ENCODE measurements at places on chromosomes 16 and 17.

- DNase-seq = no peak
- peaks cover 6% of the 10 kb centered on the region for H3K36me3 ChIP-seq
- H3K27ac ChIP-seq = no peak overlapping the region
- no peaks in the 10 kb centered on the region for H3K4me1 ChIP-seq
- no peaks in the 10 kb centered on the region for H3K27me3 ChIP-seq
- H3K4me3 ChIP-seq = no peak overlapping the region
These were observed 8.4 kb downstream of the HSDL1 start for GRCh38 chr16:84136331-84137125.

DNA sequence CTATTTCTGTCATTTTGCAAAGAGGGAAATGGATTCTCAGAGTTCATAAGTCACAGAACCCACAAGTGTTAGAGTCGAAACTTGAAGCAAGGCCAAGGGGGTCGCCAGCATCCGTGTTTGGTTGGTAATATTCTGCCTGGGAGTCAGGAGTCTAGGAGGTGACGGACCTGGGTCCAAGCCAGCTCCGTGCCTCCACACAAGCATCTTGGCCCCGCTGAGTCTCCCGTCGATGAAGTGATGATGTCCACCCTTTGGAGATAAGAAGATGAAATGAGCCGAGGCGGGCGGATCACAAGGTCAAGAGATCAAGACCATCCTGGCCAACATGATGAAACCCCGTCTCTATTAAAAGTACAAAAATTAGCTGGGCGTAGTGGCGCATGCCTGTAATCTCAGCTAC, 53.2 kb upstream of the TNRC6C start:
- H3K36me3 ChIP-seq = no peaks in the 10 kb centered on the region
- H3K27ac ChIP-seq = no peak overlapping the region
- H3K27me3 ChIP-seq = no peaks in the 10 kb centered on the region
- no peak for DNase-seq
- no peak overlapping the region for H3K4me3 ChIP-seq

DNA sequence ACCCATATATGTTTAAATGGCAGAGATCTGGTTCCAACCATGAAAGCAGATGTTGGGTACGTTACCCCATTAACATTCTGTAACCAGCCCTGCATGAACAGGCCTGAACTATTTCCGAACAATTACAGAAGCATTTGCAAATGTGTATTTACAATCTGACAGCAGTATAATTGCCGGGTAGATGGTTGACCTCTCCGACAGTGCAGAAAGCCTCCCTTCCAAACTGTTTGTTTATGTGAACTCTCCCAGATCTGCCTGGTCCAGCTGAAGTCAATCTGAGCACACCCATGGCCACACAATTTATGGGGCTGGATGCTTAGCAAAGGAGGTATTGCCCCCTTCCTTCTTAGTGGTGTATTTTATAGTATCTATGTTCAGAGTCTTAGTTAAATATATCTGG, 21.8 kb downstream of the NUDT7 start:
- no peak overlapping the region for H3K27ac ChIP-seq
- no peak for DNase-seq
- H3K27me3 ChIP-seq = no peaks in the 10 kb centered on the region
- no peaks in the 10 kb centered on the region for H3K36me3 ChIP-seq

DNA sequence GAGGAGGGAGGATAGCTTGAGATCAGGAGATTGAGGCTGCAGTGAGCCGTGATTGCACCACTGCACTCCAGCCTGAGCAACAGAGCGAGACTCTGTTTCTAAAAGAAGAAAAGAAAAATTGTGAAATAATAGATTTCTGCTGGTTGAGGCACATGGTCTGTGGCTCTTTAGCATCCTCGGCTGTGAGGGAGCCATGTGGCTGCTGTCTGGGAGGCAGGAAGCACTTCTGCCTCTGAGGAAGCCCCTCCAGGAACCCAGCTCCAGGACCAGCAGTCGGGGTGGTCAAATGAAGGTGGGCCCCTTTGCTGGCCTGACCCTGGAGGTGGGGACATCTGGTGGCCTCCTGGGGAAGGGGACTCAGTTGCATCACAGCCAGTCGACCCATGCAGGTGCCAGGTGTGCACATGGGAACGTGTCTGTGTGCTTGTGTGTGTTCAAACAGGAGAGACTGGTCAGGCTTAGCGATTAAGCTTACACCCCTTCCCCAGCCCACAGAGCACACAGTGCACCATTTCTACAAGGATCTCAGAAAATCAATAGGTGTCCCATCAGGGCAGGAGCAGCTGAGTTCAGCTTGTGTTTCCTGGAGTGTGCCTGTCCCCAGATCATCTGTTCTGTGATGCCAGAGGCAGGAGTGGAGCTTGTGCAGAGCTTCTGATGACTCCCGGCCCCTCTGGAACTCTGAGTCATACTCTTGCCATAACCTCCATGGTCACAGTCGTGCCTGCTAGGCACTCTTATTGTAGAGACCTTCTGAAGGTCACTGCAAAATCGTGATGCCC, 24.3 kb upstream of the MGAT5B start:
- H3K4me1 ChIP-seq = no peaks in the 10 kb centered on the region
- peaks cover 26% of the 10 kb centered on the region for H3K27me3 ChIP-seq
- DNase-seq = no peak

DNA sequence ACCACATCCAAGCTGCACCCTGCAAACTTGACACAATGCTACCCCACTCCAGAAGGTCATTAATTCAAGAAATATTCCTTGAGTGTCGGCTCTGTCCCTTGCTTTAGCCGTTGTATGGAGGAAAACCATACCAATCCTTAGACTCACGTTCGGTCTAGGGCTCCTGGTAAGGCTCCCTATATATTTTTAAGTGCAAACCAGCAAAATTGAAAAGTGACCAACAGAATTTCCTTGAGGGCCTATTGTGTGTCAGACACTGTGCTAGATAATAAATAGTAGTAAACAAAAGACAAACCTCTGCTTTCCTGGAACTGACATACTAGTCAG, 390 bp upstream of the BBS2 start:
- H3K36me3 ChIP-seq = no peaks in the 10 kb centered on the region
- H3K27ac ChIP-seq = peak overlapping the region; percentile 76
- peak overlapping the region; percentile 96 for H3K4me3 ChIP-seq
- no peaks in the 10 kb centered on the region for H3K27me3 ChIP-seq

GRCh38 chr17:37527249-37527851, 37.7 kb downstream of the DUSP14 start:
- no peak overlapping the region for H3K27ac ChIP-seq
- peaks cover 98% of the 10 kb centered on the region for H3K36me3 ChIP-seq
- no peak overlapping the region for H3K4me3 ChIP-seq

DNA sequence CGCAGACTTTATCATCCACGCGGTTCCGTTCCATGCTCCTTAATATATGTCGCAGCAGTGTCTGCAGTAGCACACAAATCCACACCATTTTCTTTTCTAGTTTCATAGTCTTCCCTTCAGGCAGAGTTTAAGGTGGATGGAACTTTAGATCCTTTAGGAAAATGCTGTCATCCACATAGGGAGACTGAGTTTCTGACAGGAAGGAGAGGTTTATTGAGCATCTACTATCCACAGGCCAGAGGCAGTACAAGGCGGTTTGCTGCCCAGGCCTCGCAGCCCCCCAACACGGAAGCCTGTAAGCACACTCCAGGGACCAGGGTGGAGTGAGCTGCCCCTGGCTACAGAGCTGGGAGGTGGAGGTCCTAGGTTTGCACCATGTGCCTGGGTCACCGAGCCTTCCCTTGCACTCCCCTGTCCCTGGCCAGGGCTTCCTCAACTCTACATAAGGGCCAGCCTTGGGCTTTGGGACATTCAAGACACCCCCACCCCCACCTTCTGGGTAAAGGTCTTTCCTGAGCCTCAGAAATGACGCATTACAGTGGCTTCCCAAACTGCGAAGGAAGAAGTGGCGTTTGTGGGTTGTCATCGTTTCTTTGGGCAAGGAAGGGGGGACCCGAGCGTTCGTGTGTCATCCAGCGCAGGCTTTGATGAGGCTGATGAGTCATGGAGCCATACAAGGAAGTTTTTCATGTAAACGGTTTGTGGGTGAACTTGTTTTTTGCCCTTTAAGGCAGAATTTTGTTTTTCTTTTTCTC, 146.5 kb upstream of the PLCG2 start:
- peak overlapping the region; percentile 65 for H3K27ac ChIP-seq
- H3K4me3 ChIP-seq = no peak overlapping the region
- DNase-seq = peak; percentile 92

DNA sequence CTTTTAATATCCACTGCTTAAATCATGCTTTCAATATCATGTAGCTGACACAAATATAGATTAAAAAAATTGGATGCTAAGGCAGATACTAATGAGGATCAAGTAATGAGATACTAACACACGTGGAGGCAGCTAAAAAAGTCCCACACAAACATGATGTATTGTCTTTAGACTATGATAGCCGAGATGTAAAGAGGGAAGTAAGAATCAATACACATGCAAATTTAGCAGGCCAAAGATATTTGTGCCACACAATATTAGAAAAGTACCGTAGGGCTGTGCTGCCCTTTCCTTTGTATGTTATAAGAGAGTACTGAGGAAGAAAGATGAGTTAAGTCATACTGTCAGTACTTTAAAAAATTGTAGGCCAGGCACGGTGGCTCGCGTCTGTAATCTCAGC, 51.4 kb upstream of the STAC2 start:
- H3K4me1 ChIP-seq = no peaks in the 10 kb centered on the region
- no peaks in the 10 kb centered on the region for H3K27me3 ChIP-seq
- H3K4me3 ChIP-seq = no peak overlapping the region
- DNase-seq = no peak

DNA sequence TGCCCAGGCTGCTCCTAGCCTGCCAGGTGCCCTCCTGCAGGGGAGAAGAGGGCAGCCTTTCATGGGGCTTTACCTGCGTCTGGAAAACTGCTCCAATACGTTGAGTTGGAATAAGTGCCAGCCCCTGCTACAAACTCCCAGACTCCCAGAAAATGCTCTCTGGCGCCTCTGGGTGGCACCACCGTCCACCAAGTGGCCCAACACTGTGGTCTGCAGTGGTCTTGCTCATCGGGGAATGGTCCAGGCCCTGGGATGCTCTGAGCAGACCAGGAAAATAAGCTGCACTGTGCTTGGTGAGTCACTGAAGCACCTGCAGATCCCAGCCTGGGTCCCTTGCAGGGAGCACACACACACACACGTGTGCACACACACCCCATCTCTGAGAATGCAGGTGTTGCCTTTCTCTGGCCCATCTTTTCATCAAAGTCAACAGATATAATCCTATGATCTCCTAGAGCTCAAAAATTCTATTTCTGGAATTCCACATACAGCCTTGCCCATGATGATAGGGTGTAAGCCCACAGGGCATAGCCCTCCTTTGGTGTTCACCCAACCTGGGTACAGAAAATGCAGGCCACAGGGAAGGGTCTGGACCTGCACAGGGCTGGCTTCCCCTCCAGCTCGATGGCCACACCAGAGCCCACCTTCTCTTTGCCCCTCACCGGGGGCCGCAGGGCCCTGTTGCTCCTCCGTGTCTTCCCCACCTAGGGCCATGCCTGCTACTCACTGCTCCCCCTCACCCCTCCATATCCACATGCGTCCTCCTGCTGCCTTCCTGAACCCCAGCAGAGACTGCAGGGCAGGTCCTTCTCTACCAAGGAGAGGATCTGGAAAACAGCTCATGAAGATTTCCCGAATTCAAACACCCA, 20.5 kb downstream of the CDIP1 start:
- no peaks in the 10 kb centered on the region for H3K36me3 ChIP-seq
- no peak overlapping the region for H3K27ac ChIP-seq
- H3K27me3 ChIP-seq = no peaks in the 10 kb centered on the region

GRCh38 chr16:52466994-52467393, 79.9 kb downstream of the TOX3 start:
- no peaks in the 10 kb centered on the region for H3K4me1 ChIP-seq
- no peaks in the 10 kb centered on the region for H3K36me3 ChIP-seq
- no peak for DNase-seq
- no peaks in the 10 kb centered on the region for H3K27me3 ChIP-seq
- no peak overlapping the region for H3K27ac ChIP-seq

- H3K4me1 ChIP-seq = peaks cover 8% of the 10 kb centered on the region
- no peak for DNase-seq
- no peak overlapping the region for H3K27ac ChIP-seq
- no peak overlapping the region for H3K4me3 ChIP-seq
These were observed 61.3 kb upstream of the SDK2 start for GRCh38 chr17:73705594-73705993.

DNA sequence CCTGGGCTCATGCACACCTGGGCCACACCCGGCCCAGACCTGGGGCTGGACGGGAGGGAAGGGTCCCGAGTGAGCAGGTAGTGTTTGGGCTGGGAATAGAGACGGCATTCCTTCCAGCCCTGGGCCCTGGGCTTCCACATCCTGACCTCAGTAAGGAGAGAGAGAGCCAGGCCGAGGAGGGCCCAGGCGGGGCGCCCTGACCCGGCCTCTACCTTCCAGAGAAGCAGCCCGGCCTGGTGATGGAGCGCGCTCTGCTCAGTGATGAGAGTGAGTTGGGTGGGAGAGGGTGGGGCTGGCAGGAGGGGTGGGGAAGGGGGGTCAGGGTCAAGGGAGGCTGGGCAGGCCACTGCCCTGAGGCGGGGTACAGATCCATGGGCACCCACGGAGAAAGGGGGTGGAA, 13.6 kb upstream of the MYO15B start:
- H3K36me3 ChIP-seq = no peaks in the 10 kb centered on the region
- no peaks in the 10 kb centered on the region for H3K27me3 ChIP-seq
- DNase-seq = no peak
- H3K4me3 ChIP-seq = no peak overlapping the region
- H3K4me1 ChIP-seq = peaks cover 20% of the 10 kb centered on the region

DNA sequence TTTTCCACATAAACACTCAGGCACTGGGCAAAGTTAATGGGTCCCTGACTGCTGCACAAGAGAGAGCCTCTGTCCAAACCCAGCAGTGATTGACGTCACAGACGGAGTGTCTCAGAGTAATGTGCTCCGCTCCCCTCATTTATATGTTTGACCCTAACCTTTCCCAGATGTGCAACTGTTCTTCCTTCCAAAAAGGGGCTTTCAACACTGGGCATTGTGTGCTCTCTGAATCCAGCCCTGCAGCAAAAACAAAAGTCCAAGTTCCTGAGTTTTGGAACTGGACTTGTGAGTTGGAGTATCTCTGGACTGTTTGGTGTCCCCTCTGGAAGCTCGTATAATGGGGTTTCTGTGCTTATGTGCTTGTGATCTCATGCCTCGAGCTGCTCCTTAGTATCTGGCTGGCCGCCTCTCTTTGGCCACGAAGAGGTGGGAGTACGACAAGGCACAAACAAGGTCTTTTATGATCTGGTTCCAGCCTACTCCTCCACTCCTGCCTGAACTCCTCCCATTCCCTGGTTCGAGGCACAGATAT, 76.4 kb upstream of the SMIM36 start:
- DNase-seq = no peak
- no peak overlapping the region for H3K27ac ChIP-seq
- no peak overlapping the region for H3K4me3 ChIP-seq
- H3K36me3 ChIP-seq = no peaks in the 10 kb centered on the region

GRCh38 chr17:44887971-44888954, 11.0 kb downstream of the EFTUD2 start:
- DNase-seq = peak; percentile 52
- peaks cover 31% of the 10 kb centered on the region for H3K4me1 ChIP-seq
- peaks cover 48% of the 10 kb centered on the region for H3K36me3 ChIP-seq
- no peak overlapping the region for H3K4me3 ChIP-seq
- no peak overlapping the region for H3K27ac ChIP-seq

DNA sequence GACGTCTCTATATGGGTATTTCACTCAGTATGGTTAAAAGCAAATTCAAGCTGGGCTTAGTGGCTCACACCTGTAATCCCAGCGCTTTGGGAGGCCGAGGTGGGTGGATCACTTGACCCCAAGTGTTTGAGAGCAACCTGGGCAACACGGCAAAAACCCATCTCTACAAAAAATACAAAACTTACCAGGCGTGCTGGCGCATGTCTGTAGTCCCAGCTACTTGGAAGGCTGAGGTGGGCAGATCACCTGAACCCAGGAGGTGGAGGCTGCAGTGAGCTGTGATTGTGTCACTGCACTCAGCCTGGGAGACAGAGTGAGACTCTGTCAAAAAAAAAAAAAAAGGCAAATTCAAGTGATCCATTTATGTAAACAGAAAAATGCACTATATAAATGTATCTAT, 1.3 kb upstream of the TNFRSF17 start:
- H3K27ac ChIP-seq = no peak overlapping the region
- no peak overlapping the region for H3K4me3 ChIP-seq
- peaks cover 6% of the 10 kb centered on the region for H3K4me1 ChIP-seq
- no peak for DNase-seq

All from CD14-positive monocyte (primary cell).